ENCODE measurements at places on chromosomes 6 and 20.

DNA sequence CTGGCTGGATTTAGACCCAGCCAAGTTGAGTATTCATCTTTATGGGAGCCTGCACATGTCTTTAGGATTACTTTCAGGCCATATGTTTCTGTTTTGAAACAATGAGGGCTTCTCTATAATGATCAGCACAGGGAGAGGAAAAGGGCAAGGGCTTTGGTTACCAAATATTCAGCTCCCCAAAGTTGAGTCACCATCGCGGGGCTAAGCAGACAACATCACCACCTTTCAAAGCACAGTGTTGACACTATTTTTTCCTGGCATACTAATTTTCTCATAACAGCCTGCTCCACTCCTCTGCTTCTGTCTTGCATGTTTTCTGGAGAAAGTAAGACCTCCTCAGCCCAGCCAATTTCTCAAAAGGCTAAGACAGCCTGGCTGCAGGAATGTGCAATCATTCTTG is 4.9 kb downstream of the SCML4 start:
- no peak for DNase-seq
- peaks cover 35% of the 10 kb centered on the region for H3K4me1 ChIP-seq
- peak overlapping the region; percentile 99 for H3K27ac ChIP-seq
- H3K27me3 ChIP-seq = no peaks in the 10 kb centered on the region

- no peak overlapping the region for H3K27ac ChIP-seq
- H3K36me3 ChIP-seq = peaks cover 12% of the 10 kb centered on the region
- DNase-seq = no peak
- no peak overlapping the region for H3K4me3 ChIP-seq
- peaks cover 3% of the 10 kb centered on the region for H3K4me1 ChIP-seq
These were observed 17.6 kb upstream of the ADRM1 start for GRCh38 chr20:62285151-62285550.

- peaks cover 34% of the 10 kb centered on the region for H3K27me3 ChIP-seq
- H3K4me1 ChIP-seq = peaks cover 10% of the 10 kb centered on the region
- no peak within 1 kb of the TSS for H3K27ac ChIP-seq
- peak within 1 kb of the TSS; percentile 82 for H3K4me3 ChIP-seq
- peaks cover 12% of the 10 kb centered on the region for H3K36me3 ChIP-seq
These were observed at the start of gene CNR1 for GRCh38 chr6:88165844-88166492. TSS of gene CNR1 (minus strand) at chr6:88166347. CDS start at chr6:88145274, 21,073 bp downstream.

DNA sequence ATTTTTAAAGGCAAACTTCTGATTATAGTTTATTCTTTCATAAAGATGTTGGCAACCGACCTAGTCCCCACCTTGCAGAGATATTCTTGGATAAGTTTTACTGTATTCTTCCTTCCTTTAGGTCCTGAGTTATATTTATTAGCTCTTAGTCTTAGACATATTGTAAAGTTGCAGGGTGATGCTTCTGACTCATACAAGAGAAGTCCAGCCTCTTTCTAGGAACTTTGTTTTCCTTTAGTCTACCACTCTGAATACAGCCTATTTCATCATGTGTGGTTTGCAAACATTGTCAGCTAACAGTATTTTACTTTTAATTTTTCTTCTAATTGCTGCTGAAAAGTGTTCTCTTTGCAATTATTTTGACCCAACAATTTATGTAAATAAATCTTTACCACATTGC is 686.7 kb downstream of the COL12A1 start:
- H3K36me3 ChIP-seq = no peaks in the 10 kb centered on the region
- H3K4me1 ChIP-seq = no peaks in the 10 kb centered on the region
- H3K27me3 ChIP-seq = no peaks in the 10 kb centered on the region
- H3K27ac ChIP-seq = no peak overlapping the region

DNA sequence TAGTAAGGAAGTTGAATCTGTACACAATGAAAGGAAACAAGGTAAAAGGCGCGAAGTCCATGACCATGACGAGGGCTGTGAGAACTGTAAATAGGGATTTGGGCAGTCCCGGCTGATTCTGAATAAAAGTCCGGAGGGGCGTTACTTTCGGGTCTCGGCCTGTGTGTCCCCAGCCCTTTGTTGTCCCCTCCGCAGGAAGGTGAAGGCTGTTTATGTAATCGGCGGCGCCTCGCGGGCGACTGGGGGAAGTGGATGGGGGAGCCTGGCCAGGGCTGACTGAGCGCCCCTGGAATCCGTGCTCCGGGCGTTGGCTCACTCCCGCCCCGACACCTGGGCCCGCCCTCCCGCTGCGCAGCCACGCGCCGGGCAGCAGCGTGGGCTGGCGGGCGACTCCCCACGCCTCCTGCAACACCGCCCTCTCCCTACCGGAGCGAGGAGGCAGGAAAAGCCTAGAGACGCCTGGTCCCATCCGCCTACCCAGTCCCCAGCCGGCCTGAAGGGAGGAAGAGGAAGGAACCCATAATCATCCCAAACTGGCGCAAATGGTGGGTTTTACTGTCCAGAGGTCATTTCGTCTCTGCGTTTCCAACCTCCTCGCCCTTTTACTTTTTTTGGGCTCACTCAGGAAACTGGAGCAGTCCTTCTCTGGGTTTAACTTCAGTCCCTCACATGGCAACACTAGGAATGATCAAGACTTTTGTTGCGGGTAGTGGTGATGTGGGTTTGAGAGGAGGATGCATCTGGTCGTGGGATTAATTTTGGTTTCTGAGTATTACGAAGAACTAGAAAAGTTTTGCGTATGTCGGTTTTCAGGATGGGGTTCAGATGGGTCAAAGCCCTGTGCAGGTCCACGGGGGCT is 12.1 kb downstream of the TRIM31 start:
- H3K36me3 ChIP-seq = no peaks in the 10 kb centered on the region
- DNase-seq = no peak
- H3K27ac ChIP-seq = peak overlapping the region; percentile 16
- peak overlapping the region; percentile 94 for H3K4me3 ChIP-seq
- peaks cover 52% of the 10 kb centered on the region for H3K4me1 ChIP-seq

DNA sequence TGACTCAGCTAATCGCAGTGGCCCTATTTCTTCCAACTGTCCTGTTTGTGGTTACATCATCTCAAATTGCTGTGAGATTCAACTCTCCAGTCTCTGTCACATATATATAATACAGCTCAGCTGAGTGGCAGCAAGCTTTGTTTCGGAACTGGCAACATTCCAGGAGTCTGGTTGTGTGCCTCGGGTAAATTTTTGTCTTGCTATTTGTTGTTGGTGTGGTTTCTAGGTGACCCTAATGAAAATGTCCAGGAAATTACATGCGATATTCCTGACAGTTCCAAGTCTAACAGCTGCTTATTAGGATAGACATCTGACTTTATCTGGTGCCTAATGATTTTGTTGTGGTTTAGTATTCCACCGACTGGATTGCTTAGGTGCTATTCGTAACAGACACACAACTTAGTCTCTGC is 581.8 kb downstream of the CD109 start:
- H3K27ac ChIP-seq = no peak overlapping the region
- no peaks in the 10 kb centered on the region for H3K4me1 ChIP-seq
- no peak overlapping the region for H3K4me3 ChIP-seq
- H3K27me3 ChIP-seq = no peaks in the 10 kb centered on the region
- DNase-seq = no peak
- no peaks in the 10 kb centered on the region for H3K36me3 ChIP-seq

GRCh38 chr6:111550953-111551352 is 54.7 kb downstream of the TRAF3IP2 start:
- H3K36me3 ChIP-seq = no peaks in the 10 kb centered on the region
- no peak for DNase-seq
- no peaks in the 10 kb centered on the region for H3K4me1 ChIP-seq
- H3K27ac ChIP-seq = no peak overlapping the region
- H3K27me3 ChIP-seq = no peaks in the 10 kb centered on the region
